ENCODE measurements at places on chromosomes 13 and 19. TPM values are rescaled to one million over a fixed set of nuclear protein-coding genes. Genes with fewer than 3 reads are reported as not detected.

OR7D2 gene
- total RNA-seq = not detected

CEACAM1 gene
- 1.7 TPM for total RNA-seq

PALM3 gene
- 0.50 TPM for total RNA-seq

ZNF880 gene
- 22.2 TPM for total RNA-seq

DCLK1 gene
- 18.2 TPM for total RNA-seq

MOB3A gene
- 28.6 TPM for total RNA-seq

GPR4 gene
- total RNA-seq = 5.2 TPM

LPAR2 gene
- total RNA-seq = 2.6 TPM

ZNF578 gene
- total RNA-seq = 2.7 TPM

ZNF575 gene
- total RNA-seq = 1.6 TPM

RAB4B gene
- 17.5 TPM for total RNA-seq

ERFL gene
- total RNA-seq = 0.16 TPM

PCDH8 gene
- total RNA-seq = not detected

CALR gene
- total RNA-seq = 627 TPM

VSIG10L gene
- 1.5 TPM for total RNA-seq

CATSPERD gene
- total RNA-seq = not detected

CCDC97 gene
- total RNA-seq = 18.6 TPM

GAMT gene
- 36.0 TPM for total RNA-seq

MADCAM1 gene
- 0.24 TPM for total RNA-seq

SBK3 gene
- total RNA-seq = 55.3 TPM

C19orf38 gene
- 1.2 TPM for total RNA-seq

SARS2 gene
- 9.5 TPM for total RNA-seq

HCN2 gene
- 10.0 TPM for total RNA-seq

VSTM2B gene
- not detected for total RNA-seq

PTH2 gene
- total RNA-seq = not detected

PGPEP1 gene
- total RNA-seq = 27.5 TPM

NCCRP1 gene
- total RNA-seq = not detected

OR10H1 gene
- total RNA-seq = not detected

MRPL4 gene
- 68.5 TPM for total RNA-seq

KCNC3 gene
- 2.7 TPM for total RNA-seq

PROZ gene
- total RNA-seq = not detected

IRGC gene
- total RNA-seq = not detected

LSR gene
- 7.6 TPM for total RNA-seq

IQCN gene
- 1.3 TPM for total RNA-seq

SOX1 gene
- total RNA-seq = not detected

TSHZ3 gene
- 4.3 TPM for total RNA-seq

SLC7A9 gene
- 0.24 TPM for total RNA-seq

P2RY11 gene
- 13.2 TPM for total RNA-seq

SPART gene
- total RNA-seq = 49.4 TPM

KLK7 gene
- total RNA-seq = 0.16 TPM

PRKD2 gene
- 14.9 TPM for total RNA-seq

ZIC2 gene
- total RNA-seq = not detected

ANKLE1 gene
- total RNA-seq = 0.47 TPM

FGF14 gene
- total RNA-seq = 3.7 TPM

SIAH3 gene
- not detected for total RNA-seq

PALM gene
- total RNA-seq = 48.9 TPM

CYP4F12 gene
- 5.7 TPM for total RNA-seq

RGL3 gene
- total RNA-seq = 11.3 TPM
